ENCODE measurements at places on chromosomes 6 and 20.

GRCh38 chr20:3712279-3712873, at the start of gene SIGLEC1:
TSS of gene SIGLEC1 (minus strand) at chr20:3712600. CDS start at chr20:3707128, 5,472 bp downstream.
- no peaks in the 10 kb centered on the region for H3K27me3 ChIP-seq
- H3K4me1 ChIP-seq = no peaks in the 10 kb centered on the region
- no peak within 1 kb of the TSS for H3K4me3 ChIP-seq
- H3K27ac ChIP-seq = no peak within 1 kb of the TSS

GRCh38 chr6:39634646-39635341, 90.4 kb downstream of the KIF6 start:
- no peak overlapping the region for H3K27ac ChIP-seq
- peaks cover 18% of the 10 kb centered on the region for H3K27me3 ChIP-seq

GRCh38 chr6:150293423-150294173, 75.2 kb upstream of the IYD start:
- H3K27me3 ChIP-seq = peaks cover 19% of the 10 kb centered on the region
- no peak for DNase-seq
- H3K4me3 ChIP-seq = no peak overlapping the region
- no peaks in the 10 kb centered on the region for H3K4me1 ChIP-seq

DNA sequence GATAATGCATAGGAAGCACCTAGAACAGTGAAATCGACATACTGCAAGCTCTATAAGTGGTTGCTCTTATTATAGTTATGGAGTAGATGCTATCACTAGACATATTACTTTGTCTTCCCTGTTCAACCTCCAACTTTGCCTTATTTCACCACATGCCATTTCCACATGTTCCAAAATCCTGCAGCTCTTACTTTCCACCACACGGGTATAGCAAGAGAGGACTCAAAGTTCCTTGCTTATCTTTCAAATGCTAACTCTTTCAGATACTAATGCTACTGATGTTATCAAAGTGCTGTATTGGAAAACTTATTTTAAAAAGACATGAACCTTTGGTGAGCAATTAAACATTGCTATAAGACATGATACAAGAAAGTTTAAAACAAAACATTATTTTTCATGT, 1130.1 kb downstream of the HACE1 start:
- no peak overlapping the region for H3K27ac ChIP-seq
- H3K4me3 ChIP-seq = no peak overlapping the region
- DNase-seq = no peak
- H3K4me1 ChIP-seq = no peaks in the 10 kb centered on the region
- H3K27me3 ChIP-seq = no peaks in the 10 kb centered on the region

GRCh38 chr6:54846243-54846856, at the start of gene FAM83B:
TSS of gene FAM83B (plus strand) at chr6:54846771. CDS start at chr6:54870247, 23,476 bp downstream.
- peaks cover 2% of the 10 kb centered on the region for H3K36me3 ChIP-seq
- H3K4me1 ChIP-seq = no peaks in the 10 kb centered on the region
- no peak for DNase-seq
- H3K4me3 ChIP-seq = no peak within 1 kb of the TSS

DNA sequence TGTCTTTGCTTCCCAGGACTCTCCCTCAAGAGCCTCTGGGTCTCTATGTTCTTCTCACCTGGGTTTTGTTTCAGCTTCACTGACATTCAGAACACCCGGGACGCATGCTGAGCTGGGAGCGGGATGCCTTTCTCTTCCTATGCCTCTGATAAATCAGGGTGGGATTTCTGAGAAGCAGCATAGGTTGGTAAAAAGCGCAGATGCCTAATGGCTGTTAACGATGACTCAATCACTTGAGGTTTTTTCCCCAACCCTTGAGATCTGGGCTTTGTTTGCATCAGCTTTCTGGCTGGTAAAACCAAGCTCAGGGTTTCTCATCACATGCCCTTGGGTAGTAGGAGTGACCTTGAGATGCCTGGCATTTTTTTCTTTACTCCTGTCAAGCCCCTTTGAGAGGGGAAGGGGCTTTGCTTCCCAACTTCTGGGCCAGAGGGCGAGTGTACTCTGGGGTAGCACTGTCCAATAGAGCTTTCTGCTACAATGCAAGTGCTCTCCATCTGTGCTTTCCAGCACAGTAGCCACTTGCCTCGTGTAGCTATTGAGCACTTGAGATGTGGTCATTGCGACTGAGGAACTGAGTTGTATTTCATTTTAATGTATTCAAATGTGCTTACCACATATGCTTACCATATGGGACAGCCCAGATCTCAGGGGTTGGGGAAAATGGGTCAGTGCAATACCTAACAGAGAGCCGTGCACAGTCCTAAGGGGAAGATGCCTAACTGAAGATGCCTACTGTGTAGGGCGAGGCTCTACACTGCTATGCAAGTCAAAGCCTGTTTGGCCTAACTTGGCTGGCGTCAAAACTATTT, 69.1 kb downstream of the PPP1R14C start:
- no peak for DNase-seq
- H3K27me3 ChIP-seq = peaks cover 7% of the 10 kb centered on the region
- peaks cover 3% of the 10 kb centered on the region for H3K4me1 ChIP-seq
- H3K27ac ChIP-seq = no peak overlapping the region

- DNase-seq = no peak
- H3K4me3 ChIP-seq = no peak overlapping the region
- no peaks in the 10 kb centered on the region for H3K36me3 ChIP-seq
Observed at GRCh38 chr6:75458895-75459294, 34.7 kb downstream of the FILIP1 start.

- H3K4me3 ChIP-seq = no peak overlapping the region
- no peak overlapping the region for H3K27ac ChIP-seq
- H3K36me3 ChIP-seq = peaks cover 58% of the 10 kb centered on the region
- DNase-seq = no peak
- H3K27me3 ChIP-seq = no peaks in the 10 kb centered on the region
Observed at GRCh38 chr6:98929498-98930060, 18.2 kb downstream of the FBXL4 start.

DNA sequence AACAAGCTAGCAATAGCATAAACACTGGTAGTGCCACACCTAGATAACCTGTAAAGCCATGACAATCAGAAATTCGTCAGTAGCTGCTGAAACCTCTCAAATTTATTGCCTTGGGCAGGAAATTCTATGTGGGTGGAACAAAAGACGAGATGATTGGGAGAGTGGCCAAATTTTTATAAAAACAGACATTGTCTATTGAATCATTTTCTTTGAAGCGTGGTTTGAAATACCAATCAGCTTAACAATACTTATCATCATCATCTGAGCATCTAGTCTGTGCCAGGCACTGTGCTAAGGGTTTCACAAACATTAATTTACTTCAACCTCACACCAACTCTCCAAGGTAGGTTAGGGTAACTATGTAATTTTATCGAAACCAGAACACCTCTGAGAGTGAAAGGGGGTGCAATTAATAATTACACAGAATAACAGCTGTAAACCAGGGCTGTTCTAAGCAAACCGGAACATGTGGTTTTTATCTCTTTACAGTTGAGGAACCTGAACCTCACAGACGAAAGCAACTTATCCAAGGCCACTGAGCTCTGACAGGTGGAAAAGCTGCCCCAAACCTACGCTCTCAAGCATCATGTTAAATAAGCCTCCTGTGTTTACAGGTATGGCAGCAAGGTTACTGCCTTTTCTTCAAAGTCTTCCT, 43.4 kb downstream of the NHSL1 start:
- no peaks in the 10 kb centered on the region for H3K36me3 ChIP-seq
- no peak for DNase-seq
- peak overlapping the region; percentile 46 for H3K27ac ChIP-seq
- peak overlapping the region; percentile 9 for H3K4me3 ChIP-seq

- no peaks in the 10 kb centered on the region for H3K27me3 ChIP-seq
- H3K27ac ChIP-seq = peak overlapping the region; percentile 40
- no peak overlapping the region for H3K4me3 ChIP-seq
- peaks cover 8% of the 10 kb centered on the region for H3K36me3 ChIP-seq
- H3K4me1 ChIP-seq = peaks cover 83% of the 10 kb centered on the region
- no peak for DNase-seq
Observed at GRCh38 chr6:4802312-4802935, 26.2 kb downstream of the CDYL start.

GRCh38 chr6:15329197-15329671, 83.4 kb downstream of the JARID2 start:
- H3K4me1 ChIP-seq = peaks cover 94% of the 10 kb centered on the region
- H3K4me3 ChIP-seq = no peak overlapping the region
- no peak for DNase-seq
- peaks cover 24% of the 10 kb centered on the region for H3K36me3 ChIP-seq

- no peak for DNase-seq
- no peaks in the 10 kb centered on the region for H3K4me1 ChIP-seq
- H3K27me3 ChIP-seq = peaks cover 5% of the 10 kb centered on the region
- H3K36me3 ChIP-seq = no peaks in the 10 kb centered on the region
- no peak overlapping the region for H3K4me3 ChIP-seq
Observed at GRCh38 chr20:59692139-59692538, 87.8 kb downstream of the PHACTR3 start.

- H3K27me3 ChIP-seq = no peaks in the 10 kb centered on the region
- no peak for DNase-seq
- peaks cover 5% of the 10 kb centered on the region for H3K4me1 ChIP-seq
- no peaks in the 10 kb centered on the region for H3K36me3 ChIP-seq
- H3K27ac ChIP-seq = no peak overlapping the region
Observed at GRCh38 chr6:97059473-97059872, 134.9 kb downstream of the KLHL32 start.

- H3K36me3 ChIP-seq = peaks cover 8% of the 10 kb centered on the region
- DNase-seq = no peak
- peaks cover 9% of the 10 kb centered on the region for H3K27me3 ChIP-seq
Observed at GRCh38 chr20:24853916-24854315, 95.2 kb upstream of the CST7 start.

- no peaks in the 10 kb centered on the region for H3K4me1 ChIP-seq
- H3K36me3 ChIP-seq = no peaks in the 10 kb centered on the region
- no peak overlapping the region for H3K4me3 ChIP-seq
- no peak for DNase-seq
Observed at GRCh38 chr20:1937316-1937976, 42.2 kb downstream of the SIRPA start.

DNA sequence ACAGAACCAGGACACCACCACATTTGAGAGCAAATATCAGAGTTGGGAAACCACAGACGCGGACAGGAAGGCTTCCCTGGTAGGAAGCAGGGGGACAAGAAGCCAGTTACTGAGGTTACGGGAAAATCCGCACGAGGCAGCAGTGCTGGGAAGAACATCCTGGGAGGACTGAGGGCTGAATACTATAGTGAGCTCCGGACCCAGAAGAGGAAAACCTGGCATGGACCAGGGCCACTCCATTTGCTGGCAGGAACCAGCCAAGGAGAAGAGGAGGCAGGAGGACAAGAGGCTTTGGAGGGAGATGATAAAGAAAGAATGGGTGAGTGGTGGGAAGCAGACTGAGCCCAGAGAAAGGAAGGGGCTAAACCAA, 6.1 kb upstream of the DSN1 start:
- H3K27me3 ChIP-seq = no peaks in the 10 kb centered on the region
- DNase-seq = no peak
- no peak overlapping the region for H3K4me3 ChIP-seq
- no peaks in the 10 kb centered on the region for H3K4me1 ChIP-seq

GRCh38 chr20:31842471-31843157, 2.8 kb downstream of the FOXS1 start:
- H3K36me3 ChIP-seq = no peaks in the 10 kb centered on the region
- no peak overlapping the region for H3K4me3 ChIP-seq
- no peak for DNase-seq
- peaks cover 1% of the 10 kb centered on the region for H3K27me3 ChIP-seq
- H3K4me1 ChIP-seq = no peaks in the 10 kb centered on the region

DNA sequence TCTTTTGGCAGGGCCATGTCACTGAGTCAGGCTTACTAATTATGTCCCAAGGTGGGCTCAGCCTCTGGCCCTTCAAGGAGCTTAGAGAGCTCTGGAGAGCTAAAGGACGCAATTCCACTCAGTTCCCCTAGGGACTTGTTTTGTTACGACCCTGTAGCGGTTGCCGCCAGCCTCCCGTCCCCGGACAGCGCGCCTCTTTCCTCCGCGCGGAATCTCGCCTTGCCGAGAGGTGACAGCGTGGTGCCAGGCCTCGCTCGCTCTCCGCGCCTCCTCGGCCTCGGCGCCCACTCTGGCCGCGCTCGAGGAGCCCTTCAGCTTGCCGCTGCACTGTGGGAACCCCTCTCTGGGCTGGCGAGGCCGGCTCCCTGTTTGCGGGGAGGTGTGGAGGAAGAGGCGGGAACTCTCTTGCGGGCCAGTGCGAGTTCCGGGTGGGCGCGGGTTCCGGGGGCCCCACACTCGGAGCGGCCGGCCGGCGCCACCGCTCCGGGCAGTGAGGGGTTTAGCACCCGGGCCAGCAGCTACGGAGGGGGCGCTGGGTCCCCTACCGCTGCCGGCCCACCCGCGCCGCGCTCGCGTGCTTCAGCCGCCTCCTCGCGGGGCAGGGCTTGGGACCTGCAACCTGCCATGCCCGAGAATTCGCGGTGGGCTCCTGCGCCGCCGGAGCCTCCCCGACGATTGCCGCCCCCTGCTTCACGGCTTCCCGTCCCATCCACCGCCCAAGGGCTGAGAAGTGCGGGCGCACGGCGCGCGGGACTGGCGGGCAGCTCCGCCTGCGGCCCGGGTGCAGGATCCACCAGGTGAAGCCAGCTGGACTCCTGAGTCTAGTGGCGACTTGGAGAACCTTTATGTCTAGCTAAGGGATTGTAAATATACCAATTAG, 9.9 kb upstream of the ZNF311 start:
- no peak overlapping the region for H3K27ac ChIP-seq
- H3K27me3 ChIP-seq = peaks cover 37% of the 10 kb centered on the region
- no peak overlapping the region for H3K4me3 ChIP-seq

- no peaks in the 10 kb centered on the region for H3K4me1 ChIP-seq
- H3K36me3 ChIP-seq = no peaks in the 10 kb centered on the region
- no peak overlapping the region for H3K27ac ChIP-seq
- no peak for DNase-seq
Observed at GRCh38 chr6:1136415-1136774, 175.5 kb upstream of the FOXQ1 start.

DNA sequence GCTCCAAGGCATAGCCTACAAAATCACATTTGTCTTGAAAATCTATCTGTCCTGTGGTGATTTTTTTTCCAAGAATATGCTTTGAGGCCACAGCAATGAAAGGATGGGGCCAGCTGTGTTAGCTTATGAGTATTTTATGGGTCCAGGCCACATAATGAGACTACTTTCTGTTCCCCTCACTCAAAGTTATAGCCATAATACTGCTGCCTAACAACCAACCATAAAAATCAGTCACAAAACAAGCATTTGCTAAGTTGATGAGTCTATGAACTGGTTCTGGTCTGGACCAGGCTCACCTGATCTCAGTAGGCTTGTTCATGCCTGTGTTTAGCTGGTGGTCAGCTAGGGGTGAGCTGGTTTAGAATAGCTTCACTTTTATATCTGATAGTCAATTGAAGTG, 192.5 kb upstream of the PLCB4 start:
- H3K27me3 ChIP-seq = no peaks in the 10 kb centered on the region
- no peaks in the 10 kb centered on the region for H3K36me3 ChIP-seq
- H3K4me3 ChIP-seq = no peak overlapping the region
- no peaks in the 10 kb centered on the region for H3K4me1 ChIP-seq
- DNase-seq = no peak

DNA sequence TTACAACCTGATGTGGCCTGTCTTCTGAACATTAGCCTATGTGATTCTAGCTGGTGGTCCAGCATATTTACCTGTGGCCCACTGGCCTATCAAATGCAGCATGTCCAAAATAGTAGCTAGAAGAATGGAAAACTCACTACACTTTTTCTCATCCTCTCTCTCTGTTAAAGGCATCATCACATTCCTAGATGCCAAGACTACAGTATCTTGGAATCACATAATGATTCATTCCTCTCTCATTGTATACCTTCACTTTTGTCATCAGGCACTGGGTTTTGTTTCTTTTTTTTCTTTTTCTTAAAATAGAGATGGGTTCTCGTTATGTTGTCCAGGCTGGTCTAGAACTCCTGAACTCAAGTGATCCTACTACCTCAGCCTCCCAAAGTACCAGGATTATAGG, 45.0 kb downstream of the FAM83B start:
- H3K4me1 ChIP-seq = no peaks in the 10 kb centered on the region
- H3K4me3 ChIP-seq = no peak overlapping the region
- no peaks in the 10 kb centered on the region for H3K36me3 ChIP-seq
- H3K27ac ChIP-seq = no peak overlapping the region
